Fibroblast of mammary gland (primary cell): ENCODE measurements at places on chromosomes 12 and 14.

GRCh38 chr12:21642707-21643389, 14.8 kb downstream of the LDHB start:
- DNase-seq = peak; percentile 29

DNA sequence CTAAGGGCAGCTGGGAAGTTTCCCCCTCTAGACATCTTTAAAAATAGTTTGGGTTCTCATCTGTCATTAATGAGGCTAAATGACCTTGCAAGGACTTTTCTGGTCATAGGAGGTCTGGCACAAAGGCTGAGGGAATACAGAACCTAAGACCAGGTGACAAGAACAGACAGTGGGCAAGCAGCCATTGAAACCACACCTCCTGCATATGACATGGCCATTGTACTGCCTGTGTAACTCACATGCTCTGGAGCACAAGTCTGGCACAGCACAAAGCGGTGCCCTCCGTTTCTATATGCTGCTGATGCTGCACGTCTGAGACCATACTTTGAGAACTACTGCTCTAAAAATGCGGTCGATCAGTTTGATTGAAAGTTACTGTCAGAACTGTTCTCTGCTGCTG, 143.3 kb downstream of the APAF1 start:
- DNase-seq = no peak

DNA sequence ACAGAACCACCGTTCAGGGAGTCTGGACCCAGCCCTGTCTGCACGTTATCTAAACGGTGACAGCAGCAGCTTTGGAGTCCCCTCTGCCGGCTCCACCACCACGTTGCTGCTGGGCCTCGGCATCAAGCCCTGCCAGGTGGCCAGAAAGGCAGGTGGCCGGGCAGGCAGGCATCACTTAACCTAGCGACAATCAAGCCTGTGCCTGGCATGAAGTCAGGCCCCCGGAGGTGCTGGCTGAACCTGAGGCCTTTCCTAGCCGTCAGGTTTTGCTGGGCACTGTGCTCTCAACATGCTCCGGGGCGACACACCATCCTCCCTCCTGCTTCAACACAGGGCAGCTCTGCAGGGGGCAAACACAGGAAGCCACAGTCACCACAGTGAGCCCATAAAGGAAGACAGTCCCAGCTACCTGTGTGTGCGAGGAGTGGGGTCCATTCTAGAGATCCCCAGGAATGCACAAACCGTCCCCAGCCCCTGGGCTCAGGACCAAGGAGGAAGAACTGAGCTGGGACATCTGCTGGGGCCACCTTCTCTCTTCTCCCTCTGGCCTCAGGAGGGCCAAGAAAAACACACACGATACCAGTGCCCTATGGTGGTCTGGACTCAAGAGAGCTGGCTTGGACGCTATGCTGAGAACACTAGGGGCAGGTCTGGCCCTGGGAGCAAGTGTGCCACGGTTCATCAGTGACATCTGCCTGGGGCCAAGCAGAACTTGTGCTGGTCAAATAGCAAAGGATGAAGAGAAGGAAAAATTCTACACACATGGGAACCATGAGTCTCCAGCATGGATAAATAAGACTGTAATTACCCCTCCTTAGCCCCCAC, 44.7 kb downstream of the CCDC88C start:
- DNase-seq = no peak

DNA sequence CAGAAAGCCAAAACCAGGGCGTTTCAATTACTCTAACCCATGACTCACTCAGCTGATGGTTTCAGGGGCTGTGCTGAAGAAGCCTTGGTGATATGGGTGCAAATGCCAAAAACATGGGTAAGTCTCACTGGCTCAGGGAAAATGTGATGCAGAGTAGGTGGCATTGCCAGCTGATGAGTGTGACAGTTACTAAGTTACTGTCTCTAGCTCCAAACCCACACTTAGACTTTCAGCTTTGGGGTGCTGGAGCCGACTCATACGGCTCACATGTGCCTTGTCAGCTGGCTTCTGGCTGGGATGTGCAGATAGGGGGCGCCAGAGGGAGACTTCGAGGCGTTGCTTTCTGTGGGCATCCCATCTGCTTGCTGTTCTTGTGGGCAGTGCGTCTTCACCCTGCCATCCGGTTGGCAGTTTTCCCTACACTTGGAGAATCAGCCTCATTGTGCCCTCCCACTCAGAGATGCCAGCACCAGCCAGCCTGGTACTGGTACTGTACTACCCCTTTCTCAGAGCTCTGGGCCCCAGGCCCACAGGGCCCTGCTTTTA, 11.1 kb upstream of the KRT7 start:
- peak; percentile 44 for DNase-seq

- no peak for DNase-seq
Observed at GRCh38 chr14:96802963-96803362, 5.8 kb downstream of the VRK1 start.

DNA sequence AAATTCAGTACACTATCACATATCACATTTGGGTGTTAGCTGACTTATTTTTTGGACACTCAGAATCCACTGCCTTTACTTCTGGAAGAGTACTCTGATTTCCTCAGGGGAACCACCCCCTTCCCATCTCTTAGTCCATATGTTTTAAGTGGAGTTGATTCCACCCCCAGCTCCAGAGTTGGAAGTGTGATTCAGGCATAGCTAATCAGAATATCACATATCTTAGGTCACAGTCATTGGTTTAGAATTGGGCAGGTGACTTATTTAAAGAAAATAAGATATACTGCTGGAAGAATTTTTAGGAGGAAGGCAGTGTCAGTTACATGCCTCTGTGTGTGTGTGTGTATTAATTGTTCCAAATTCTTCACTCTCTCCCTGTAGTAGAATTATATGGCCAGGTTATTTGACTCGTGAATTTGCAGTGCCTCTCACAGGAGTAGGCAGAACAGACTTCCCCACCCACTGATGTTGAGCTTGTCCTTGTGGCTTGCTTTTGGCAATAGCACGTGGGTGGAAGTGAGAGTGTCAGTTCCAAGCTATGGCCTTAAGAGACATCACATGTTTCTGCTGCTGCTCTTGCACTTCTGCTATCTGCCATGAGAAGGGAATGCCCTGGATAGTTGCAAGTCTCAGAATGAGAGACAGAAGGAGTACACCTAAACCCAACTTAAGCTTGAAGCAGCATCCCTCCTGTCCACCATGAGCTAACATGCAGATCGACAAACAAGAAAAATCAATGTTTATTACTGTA, 6.4 kb upstream of the GAS2L3 start:
- peak; percentile 45 for DNase-seq

- no peak for DNase-seq
Observed at GRCh38 chr12:52602552-52602951, 1.3 kb upstream of the KRT72 start.
